ENCODE measurements at places on chromosomes 6 and 20.

DNA sequence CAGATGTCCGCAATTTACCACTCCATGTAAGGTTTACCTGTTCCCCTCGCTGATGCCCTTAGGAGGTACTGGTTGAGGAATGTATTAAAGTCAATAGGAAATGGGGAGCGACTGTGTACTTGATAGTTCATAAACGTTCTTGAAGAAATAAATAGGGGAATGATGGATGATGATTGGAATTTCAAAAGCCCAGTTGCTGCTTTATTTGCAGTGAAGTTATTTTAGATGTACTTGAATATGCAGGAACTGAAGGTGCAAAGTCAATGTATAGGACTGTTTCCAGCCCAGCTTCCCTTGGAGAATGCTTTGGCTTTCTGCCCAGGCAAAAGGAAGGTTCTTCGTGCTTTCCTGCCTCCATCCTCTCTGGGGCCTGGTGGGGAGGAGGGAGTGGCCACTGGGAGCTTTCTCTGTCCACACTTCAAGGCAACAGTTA, 19.8 kb downstream of the ADGRF5 start:
- no peak for DNase-seq

DNA sequence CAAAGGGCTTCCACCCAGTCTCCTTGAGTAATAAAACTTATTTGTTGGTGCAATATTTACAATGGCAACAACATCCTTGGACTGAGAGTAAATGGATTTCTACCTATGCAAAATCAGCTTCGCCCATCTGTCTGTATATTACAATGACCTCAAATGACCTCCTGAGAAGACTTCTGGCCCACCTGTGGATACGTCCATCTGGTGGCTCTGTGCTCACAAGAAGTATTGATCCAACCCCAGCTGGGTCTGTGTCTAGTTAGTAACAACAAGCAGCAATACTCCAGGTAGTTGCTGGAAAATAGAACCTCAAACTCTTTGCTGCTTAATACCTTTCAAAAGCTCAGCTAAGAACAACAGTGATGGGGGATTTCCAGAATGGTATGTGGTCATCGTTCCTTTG, 34.7 kb upstream of the GSTA4 start:
- DNase-seq: no peak

GRCh38 chr6:21431526-21431925, 162.0 kb upstream of the SOX4 start:
- no peak for DNase-seq

DNA sequence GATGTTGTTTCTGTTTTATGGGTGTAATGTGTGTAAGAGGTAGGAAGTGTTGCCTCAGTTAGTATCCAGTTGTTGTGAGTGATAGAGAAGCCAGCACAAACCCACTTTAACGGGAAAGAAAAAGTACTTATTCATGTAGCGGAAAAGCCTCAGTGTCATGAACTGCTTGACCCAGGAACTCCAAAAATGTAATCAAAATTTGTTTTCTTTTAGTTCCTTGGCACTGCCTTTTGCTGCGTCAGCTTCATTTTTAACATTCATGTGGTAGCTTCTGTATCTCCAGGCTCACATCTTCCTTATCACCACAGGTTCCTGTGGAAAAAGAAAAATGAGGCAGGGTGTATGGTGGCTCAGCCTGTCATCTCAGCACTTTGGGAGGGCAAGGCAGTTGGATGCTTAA, 46.4 kb upstream of the CCDC28A start:
- no peak for DNase-seq

DNA sequence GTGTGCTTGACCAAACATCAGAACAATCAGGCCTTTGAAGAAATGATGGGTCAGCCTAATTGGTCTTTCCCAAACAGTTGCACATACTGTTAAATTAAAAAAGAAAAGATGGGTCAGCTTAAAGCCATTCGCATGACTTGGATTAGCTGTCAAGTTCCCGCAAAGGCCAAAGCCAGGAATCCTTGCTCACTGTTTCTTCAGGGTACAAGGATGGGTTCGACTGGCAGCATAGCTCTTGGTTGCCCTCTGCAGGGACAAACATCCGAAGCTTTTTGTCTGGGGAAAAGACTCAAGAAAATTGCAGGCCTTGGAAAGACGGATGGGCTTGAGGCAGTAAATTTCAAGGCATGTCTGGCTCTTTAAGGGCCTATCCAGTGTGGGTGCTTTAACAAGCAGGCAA, 168.0 kb downstream of the HDGFL1 start:
- DNase-seq: no peak

Data from NK-92 treated with Interleukin-12 subunit alpha and Interleukin-12 subunit beta, amount 100 ng/mL, for 24 hours (cell line).